ENCODE measurements at places on chromosomes 1 and 21. TPM values are rescaled to one million over a fixed set of nuclear protein-coding genes. Genes with fewer than 3 reads are reported as not detected.

DNA sequence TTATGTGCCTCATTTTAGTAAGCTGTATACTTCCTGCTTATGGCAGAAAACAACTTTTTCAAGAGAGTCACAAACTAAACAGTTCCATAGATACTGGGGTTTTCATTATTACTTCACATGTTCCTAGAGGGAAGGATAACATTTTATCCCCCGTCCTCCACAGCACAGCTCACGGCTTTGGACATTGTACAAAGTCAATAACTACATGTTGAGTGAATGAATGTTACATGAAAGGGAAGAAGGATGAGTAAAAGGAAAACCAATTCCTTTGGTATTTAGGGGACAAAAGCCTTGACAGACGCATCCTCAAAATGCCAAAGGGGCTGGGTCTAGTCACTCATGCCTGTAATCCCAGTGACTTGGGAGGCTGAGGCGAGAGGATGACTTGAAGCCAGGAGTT lies 14.8 kb downstream of the PI4KB start:
- no peak for DNase-seq

DNA sequence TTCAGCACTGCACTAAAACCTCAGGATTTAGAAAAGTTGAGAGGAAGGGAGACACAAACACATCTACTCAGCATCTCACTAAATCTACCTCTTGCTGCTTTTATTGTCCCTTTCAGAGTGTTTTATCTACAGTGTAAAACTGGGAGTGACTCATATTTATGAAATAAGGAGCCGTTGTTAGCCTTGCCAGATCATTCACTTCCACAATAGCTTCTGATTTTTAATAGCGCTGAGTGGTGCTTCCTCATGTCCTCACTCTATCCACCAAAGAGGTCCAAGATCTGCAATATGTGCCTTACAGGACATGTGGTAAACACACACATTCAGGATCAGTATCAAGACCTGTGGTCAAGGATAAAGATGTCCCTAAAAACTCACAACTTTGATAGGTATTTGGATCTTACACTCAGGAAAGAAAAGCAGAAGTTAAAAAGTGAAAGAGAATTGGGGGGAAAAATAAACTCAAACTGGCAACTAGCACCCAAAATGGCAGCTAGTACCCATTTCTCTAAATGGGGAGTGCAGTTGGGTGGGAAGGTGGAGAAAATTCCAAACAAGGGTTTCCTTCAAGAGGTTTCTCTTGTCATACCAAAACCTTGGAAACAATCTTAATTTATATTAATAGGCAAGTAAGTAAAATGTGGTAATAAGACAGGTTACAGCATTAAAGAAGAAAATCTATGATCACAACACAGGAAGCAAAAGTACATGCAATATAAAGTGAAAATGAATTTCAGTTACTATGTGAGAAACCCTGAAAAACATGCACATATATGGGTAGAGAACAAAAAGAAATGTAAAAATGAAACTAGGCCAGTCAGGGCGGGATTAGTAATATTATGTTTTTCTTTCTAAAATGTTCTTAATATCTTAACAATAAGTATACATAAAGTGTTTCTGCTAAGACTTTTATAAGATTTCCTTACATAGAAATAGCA lies 15.9 kb downstream of the DUSP10 start:
- DNase-seq, result no peak

GRCh38 chr1:230248889-230249270 lies 177.3 kb downstream of the PGBD5 start:
- no peak for DNase-seq

Gene VWA5B1
- 0.22 TPM for total RNA-seq

DNA sequence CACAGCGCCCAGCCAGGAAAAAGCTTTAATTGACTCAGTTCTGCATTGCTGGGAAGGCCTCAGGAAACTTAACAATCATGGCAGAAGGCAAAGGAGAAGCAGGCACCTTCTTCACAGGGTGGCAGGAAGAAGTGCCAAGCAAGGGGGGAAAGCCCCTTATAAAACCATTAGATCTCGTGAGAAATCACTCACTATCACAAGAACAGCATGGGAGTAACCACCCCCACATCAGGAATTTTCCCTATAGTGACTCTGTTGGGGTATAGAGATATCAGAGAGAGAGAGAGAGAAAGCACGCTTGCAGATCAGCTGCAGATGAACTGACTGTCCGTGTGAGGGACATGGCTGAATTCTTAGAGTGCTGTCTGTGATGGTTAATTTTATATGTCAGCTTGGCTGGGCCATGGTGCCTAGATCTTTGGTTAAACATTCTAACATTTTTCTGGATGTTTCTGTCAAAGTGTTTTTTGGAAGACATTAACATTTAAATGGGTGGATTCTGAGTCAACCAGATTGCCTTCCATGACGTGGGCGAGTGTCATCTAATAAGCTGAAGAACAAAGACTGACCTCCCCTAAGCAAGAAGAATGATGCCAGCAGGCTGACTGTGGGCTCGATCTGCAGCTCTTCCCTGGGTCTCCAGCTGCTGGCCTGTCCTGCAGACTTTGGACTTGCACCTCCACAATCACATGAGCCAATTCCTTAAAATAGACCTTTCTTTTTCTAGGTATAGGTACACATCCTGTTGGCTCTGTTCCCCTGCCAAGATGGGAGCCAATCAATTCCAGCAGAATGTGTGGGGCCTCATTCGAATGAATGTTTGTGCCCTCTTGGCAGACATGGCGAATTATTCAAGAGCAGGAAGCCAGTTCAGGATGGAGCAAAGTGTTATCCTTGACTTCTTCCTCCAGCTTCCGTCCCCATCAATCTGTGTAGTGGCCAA lies 21.4 kb upstream of the CPT2 start:
- DNase-seq, result no peak

GRCh38 chr1:63122079-63122478 lies 200.3 kb upstream of the FOXD3 start:
- DNase-seq, result no peak

GRCh38 chr1:2193514-2194281 lies 874 bp downstream of the FAAP20 start:
- DNase-seq, result no peak

Gene ATP13A2
- total RNA-seq, result 22.2 TPM

- no peak for DNase-seq
These were observed 19.6 kb upstream of the KCNQ4 start for GRCh38 chr1:40763742-40764532.

Gene NUF2
- 59.6 TPM for total RNA-seq

DNA sequence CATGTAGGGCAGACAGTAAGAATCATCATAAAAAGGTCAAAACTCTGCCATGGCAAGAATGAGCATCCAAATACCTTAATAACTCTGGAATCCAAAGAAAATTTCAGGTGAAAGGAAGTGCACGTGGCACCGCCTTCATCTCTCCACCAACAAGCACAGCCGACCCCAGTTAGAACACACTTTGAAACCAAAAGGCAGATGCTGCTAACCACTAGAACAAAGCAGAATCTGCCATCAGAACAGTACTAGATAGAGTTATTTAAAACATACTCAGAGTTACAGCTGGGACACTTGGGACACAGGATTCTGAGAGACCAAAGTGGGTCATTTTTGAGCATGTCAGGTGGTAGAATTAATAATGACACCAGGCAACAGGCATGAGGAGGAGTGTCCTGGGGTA lies 106.7 kb upstream of the SOD1 start:
- DNase-seq, result no peak

Gene CHD5
- 0.16 TPM for total RNA-seq

DNA sequence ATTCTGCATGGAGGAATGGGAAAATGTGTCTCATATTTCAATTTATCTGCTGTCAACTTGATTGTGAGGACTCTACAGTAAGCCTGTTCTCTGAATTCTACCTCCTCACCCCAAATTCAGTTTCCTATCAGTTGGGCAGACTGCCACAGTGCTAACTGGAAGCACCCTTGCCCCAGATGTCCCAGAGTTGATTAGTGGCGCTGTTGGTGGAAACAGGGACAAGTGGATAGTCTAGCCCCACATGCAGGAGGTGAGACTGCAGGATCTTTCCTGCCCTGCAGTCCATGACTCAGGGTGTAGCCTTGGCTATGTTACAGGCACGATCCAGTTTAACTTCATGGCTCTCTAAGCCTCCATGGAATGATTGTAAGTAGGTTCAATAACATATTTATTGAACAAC lies 22.1 kb downstream of the ADAM30 start:
- no peak for DNase-seq
